ENCODE measurements at places on chromosomes 13 and 19. TPM values are rescaled to one million over a fixed set of nuclear protein-coding genes. Genes with fewer than 3 reads are reported as not detected.
A peak's percentile ranks its signal among the peaks of the same experiment; 100 is the strongest.

- H3K27ac ChIP-seq = peak overlapping the region; percentile 79
- DNase-seq = peak; percentile 50
- H3K27me3 ChIP-seq = no peaks in the 10 kb centered on the region
Measured at GRCh38 chr19:3387645-3388589, 21.5 kb downstream of the NFIC start.

GRCh38 chr13:107119989-107120881, 552.3 kb upstream of the ARGLU1 start:
- H3K4me1 ChIP-seq = no peaks in the 10 kb centered on the region
- no peak overlapping the region for H3K4me3 ChIP-seq
- no peak overlapping the region for H3K27ac ChIP-seq
- no peaks in the 10 kb centered on the region for H3K27me3 ChIP-seq
- no peak for DNase-seq

- H3K4me1 ChIP-seq = no peaks in the 10 kb centered on the region
- H3K4me3 ChIP-seq = no peak overlapping the region
- H3K27ac ChIP-seq = no peak overlapping the region
- no peak for DNase-seq
- no peaks in the 10 kb centered on the region for H3K36me3 ChIP-seq
Measured at GRCh38 chr13:60260440-60260839, 96.7 kb upstream of the DIAPH3 start.

The FLT3 gene
- total RNA-seq = not detected

DNA sequence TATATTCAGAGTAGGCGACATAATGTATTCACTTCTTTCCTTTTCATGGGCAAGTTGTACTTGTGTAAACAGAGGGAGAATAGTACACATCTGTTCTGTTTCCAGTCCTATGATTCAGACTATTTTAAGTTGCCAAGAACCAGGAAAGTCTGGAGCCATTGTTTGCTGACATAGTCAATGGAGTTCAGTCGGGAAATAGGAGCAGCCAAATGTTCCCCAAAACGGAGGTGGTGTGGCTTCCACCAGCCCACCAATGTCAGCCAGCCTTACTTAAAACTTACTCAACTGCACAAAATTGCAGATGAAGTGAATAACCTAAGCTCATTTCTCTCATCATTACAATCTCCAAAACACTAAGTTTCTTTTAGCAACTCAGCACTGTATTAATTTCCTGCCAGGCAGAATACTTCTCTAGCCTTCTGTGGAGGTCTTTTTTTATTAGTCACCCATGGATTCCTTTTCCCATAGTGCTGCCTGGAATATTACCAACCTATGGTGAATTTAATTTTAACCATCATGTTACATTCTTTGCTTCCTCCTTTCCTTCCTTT, 22.3 kb upstream of the CSNK1A1L start:
- no peaks in the 10 kb centered on the region for H3K27me3 ChIP-seq
- peak overlapping the region; percentile 44 for H3K27ac ChIP-seq
- no peak overlapping the region for H3K4me3 ChIP-seq
- DNase-seq = peak; percentile 98

The LILRB4 gene
- not detected for total RNA-seq

The RGS9BP gene
- total RNA-seq = 0.66 TPM

- H3K4me1 ChIP-seq = peaks cover 3% of the 10 kb centered on the region
- peak overlapping the region; percentile 75 for H3K27ac ChIP-seq
- no peaks in the 10 kb centered on the region for H3K27me3 ChIP-seq
- peak; percentile 54 for DNase-seq
- no peaks in the 10 kb centered on the region for H3K36me3 ChIP-seq
Measured at GRCh38 chr13:32323912-32324311, 8.6 kb downstream of the BRCA2 start.

The SYNE4 gene
- total RNA-seq = under 0.01 TPM

The MEIOSIN gene
- not detected for total RNA-seq

GRCh38 chr13:86858216-86858615, 813.0 kb upstream of the SLITRK5 start:
- no peak overlapping the region for H3K27ac ChIP-seq
- no peaks in the 10 kb centered on the region for H3K27me3 ChIP-seq
- no peaks in the 10 kb centered on the region for H3K4me1 ChIP-seq

The MBD3L3 gene
- total RNA-seq = not detected

DNA sequence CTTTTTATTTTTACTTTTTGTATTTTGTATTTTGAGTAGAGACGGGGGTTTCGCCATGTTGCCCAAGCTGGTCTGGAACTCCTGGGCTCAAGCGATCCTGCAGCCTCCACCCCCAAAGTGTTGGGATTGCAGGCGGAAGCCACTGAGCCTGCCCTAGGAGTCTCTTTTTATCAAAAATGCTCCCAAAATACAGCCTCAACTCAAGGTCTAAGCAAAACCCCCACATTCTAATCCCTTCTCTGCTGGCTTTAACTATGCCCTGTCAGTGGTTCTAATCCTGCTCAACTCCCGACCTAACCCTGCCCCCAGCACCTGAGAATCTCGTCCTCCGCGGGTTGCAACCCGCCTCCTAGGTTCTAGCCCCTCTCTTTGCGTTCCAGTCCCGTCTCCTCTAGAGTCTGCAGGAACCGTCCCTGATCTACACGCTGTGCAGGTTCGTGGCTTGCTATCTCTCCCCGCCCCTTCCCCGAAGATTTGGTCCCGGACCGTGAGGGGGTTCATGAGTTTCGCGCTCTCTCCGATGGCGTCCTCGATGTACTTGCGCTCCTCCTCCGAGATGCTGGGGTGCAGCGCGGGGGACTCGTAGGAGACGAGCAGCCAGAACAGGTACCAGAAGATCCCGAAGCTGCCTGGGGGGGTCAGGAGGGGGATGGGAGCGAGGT, 8.0 kb downstream of the SLC17A7 start:
- no peak overlapping the region for H3K27ac ChIP-seq
- peaks cover 77% of the 10 kb centered on the region for H3K27me3 ChIP-seq

DNA sequence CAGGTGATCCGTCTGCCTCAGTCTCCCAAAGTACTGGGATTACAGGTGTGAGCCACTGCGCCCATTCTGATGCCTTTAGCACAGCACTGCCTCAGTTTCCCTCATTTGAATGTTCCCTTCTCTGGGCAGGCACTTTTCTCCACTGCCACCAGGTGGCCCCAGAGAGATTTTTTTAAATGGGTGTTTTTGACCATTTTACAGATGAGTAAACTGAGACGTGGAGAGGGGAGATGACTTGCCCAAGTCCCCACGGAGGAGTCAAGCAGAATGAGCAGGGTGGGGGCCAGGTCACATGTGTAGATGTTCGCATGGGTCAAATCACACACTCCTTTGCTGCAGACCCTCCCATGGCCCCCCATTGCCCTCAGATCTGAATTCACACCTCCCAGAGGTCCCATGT, 3.2 kb upstream of the PDE4C start:
- no peaks in the 10 kb centered on the region for H3K4me1 ChIP-seq
- DNase-seq = no peak
- no peaks in the 10 kb centered on the region for H3K36me3 ChIP-seq
- peaks cover 11% of the 10 kb centered on the region for H3K27me3 ChIP-seq
- no peak overlapping the region for H3K4me3 ChIP-seq

DNA sequence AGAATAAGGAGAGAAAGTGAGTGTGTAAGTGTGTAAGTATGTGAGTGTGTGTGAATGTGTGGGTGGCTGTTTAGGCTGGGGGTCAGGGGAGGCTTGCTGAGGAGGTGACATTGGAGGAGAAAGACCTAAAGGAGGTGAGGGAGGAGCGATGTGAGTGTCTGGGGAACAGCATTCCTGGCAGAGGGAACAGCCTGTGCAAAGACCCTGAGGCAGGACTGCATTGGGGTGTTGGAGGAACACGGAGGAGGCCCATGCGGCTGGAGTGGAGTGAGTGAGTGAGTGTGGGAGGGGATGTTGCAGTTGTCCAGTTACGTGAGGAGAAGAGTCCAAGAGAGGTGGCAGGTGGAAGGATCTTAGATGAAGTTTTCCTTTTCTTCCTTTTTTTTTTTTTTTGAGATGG, 31.8 kb downstream of the NFILZ start:
- no peak for DNase-seq
- H3K4me1 ChIP-seq = no peaks in the 10 kb centered on the region
- no peak overlapping the region for H3K27ac ChIP-seq
- no peaks in the 10 kb centered on the region for H3K27me3 ChIP-seq
- H3K36me3 ChIP-seq = no peaks in the 10 kb centered on the region

DNA sequence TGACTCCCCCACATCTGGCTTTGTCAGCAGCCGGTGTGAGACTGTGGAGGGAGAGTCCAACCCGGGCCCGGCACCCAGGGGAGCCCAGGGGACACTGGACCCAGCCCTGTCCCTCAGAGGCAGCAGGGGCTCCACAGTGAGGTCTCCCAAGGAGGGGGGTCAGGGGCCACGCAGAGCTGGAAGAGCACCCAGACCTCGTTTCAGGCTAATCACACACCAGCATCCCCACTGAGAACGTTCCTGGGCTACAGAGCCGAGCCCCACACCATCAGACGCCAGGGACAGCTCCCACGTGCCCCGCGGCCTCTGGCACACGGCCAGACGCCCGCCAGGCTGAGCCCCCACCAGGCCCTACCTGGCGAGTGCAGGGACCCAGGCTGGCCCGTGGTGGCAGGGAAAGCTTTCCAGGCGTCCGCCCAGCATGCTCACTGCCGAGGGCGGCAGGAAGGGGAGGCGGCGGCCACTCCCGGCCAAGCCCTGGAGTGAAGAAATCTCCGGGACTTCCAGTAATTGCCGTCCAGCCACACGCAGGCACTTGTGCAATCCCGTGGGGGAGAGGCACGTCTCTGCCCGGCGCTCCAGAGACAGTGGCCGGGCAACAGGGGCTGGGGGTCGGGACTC, 19.2 kb downstream of the SBNO2 start:
- peak; percentile 86 for DNase-seq
- H3K27me3 ChIP-seq = no peaks in the 10 kb centered on the region
- H3K36me3 ChIP-seq = peaks cover 29% of the 10 kb centered on the region
- H3K4me1 ChIP-seq = peaks cover 23% of the 10 kb centered on the region
- peak overlapping the region; percentile 99 for H3K27ac ChIP-seq
- H3K4me3 ChIP-seq = peak overlapping the region; percentile 26

DNA sequence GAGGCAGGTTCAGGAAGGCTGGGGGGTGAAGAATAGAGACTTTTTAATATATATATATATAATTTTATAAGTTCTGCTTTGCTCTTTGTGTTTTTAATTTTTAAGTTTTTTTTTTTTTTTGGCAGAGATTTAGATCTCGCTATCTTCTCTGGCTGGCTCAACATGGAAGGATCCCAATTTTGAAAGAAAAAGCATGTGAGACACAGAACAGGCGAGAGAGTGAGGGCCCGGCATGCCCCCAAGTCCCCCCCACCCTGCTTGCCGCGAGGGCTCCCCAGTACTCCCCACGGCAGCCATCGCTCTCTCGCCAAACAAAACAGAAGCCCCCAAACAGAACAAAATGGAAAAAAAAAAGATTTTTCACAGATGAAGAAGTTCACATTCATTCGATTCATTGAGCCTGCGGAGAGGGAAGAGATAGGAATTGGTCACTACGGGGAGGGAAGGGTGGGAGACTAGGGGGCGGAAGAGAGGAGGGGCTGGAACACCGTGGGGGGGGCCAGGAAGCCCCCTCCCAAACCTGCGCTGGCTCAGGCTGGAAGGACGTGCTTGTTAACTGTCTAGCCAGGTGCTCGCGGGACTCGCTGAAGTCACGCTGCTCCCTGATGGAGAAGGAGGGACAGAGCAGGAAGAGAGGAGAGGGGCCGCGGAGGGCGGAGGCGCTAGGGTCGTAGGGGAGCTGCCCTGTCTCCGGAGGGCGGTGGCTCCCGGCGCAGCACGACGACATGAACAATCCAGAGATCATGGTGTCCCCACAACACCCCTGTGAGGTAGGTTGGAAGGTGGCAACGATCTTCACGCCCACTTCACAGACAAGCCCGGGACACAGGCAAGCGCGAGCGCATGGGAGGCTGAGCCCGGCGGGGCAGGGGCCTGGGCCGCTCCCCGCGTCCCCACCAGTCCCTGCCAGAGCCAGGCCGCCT, 10.6 kb downstream of the KHSRP start:
- H3K27ac ChIP-seq = no peak overlapping the region
- no peak for DNase-seq
- H3K36me3 ChIP-seq = peaks cover 32% of the 10 kb centered on the region
- H3K27me3 ChIP-seq = no peaks in the 10 kb centered on the region
- H3K4me3 ChIP-seq = no peak overlapping the region

GRCh38 chr19:18319591-18320135, 3.2 kb downstream of the LSM4 start:
- H3K27ac ChIP-seq = no peak overlapping the region
- no peak for DNase-seq
- H3K36me3 ChIP-seq = peaks cover 4% of the 10 kb centered on the region
- H3K4me1 ChIP-seq = peaks cover 16% of the 10 kb centered on the region

DNA sequence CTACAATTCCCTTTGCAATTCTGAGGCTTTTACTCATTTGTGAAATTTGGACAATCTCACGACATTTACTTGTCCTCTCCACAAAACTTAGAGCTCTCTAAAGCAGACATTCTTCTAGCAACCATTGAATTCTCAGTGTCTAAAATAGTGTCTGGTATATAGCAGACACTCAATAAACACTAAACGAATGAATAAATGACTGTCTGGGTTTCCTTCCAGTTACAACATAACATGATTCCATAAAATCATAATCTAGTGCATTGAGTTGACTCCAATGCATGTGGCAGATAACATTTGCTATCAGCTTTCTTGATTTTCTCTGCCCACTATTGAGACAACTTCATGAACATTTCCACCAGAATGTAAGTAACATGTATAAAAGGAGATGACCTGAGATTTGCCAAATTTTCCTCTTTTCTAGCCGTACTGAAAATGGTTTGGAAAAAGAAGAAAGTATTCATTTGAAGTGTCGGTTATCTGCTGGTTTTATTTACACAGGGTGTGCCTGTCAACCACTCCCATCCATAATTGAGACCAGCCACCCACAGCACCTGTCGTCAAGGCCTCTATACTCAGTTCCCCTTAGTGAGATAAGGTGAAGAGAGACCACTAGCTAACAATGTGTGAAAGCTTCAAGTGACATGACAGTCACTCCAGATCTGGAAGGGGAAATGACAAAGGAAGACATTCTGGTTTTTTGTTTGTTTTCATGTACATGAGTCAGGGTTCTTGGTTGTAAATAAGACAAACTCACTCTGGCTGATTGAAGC, 4.8 kb upstream of the SERP2 start:
- DNase-seq = no peak
- H3K4me3 ChIP-seq = no peak overlapping the region
- H3K27me3 ChIP-seq = no peaks in the 10 kb centered on the region
- H3K27ac ChIP-seq = no peak overlapping the region

DNA sequence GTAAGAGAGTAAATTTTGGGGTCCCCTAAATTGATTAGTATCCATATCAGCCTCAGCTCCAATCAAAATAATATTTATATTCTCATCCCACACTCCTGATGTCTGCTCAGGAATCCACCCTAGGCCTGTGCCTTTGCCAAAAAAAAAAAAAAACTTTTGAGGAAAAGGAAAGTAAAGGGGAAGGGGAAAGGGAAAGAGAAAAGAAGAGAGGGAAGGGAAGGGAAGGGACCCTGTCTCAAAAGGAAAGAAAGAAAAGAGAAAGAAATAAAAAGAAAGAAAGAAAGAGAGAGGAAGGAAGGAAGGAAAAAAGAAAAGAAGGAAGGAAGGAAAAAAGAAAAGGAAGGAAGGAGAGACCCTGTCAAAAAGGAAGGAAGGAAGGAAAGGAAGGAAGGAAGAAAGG, 91.8 kb upstream of the CACNA1A start:
- DNase-seq = no peak
- no peaks in the 10 kb centered on the region for H3K27me3 ChIP-seq
- H3K36me3 ChIP-seq = no peaks in the 10 kb centered on the region
